CD8-positive, alpha-beta memory T cell (primary cell): ENCODE measurements at places on chromosomes 11 and 22.

GRCh38 chr11:122167100-122167499 lies 51.1 kb upstream of the BLID start:
- no peak for DNase-seq

GRCh38 chr22:46587492-46588278 lies 32.5 kb upstream of the GRAMD4 start:
- peak; percentile 25 for DNase-seq

GRCh38 chr11:70901951-70902521 lies 350.3 kb downstream of the SHANK2 start:
- no peak for DNase-seq

GRCh38 chr11:6799402-6799801 lies at the start of gene OR6A2:
TSS of gene OR6A2 (minus strand) at chr11:6799689. CDS start at chr11:6795708, 3,981 bp downstream.
- DNase-seq = no peak

DNA sequence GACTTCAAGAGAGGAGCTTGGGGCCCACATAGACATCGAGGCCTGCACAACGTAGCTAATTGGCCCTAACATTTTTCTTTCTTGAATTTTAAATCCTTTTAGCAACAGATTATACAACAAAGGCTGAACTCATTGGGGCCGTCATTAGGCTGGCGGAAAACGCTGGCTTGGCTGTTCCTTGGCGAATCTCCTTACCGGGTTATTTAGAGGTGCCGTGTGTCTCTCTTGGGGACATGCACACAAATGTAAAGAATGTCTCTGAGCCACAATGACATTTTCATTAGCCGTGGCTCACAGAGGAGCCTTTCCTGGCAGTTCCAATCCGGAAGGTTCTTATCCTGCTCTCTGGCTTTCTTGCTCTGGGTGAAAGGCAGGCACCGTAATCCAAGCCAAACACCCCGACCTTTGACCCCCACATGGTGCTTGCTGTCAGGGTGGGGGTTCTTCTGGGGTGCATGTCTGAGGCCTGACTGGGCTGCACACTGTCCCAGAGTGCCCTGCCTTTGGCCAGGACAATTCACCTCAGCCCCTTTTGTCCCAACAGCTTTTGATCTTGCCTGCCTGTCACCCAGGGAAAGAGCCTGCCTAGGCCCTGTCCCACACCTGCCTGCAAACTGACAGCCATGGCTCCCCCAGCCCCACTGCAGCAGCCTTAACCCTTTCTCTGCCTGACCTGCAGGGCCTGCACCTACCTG lies 9.2 kb upstream of the FGF3 start:
- no peak for DNase-seq

- no peak for DNase-seq
Observed at GRCh38 chr22:49582678-49583077, 245.0 kb downstream of the BRD1 start.
